ENCODE measurements at places on chromosomes 6 and 20.

DNA sequence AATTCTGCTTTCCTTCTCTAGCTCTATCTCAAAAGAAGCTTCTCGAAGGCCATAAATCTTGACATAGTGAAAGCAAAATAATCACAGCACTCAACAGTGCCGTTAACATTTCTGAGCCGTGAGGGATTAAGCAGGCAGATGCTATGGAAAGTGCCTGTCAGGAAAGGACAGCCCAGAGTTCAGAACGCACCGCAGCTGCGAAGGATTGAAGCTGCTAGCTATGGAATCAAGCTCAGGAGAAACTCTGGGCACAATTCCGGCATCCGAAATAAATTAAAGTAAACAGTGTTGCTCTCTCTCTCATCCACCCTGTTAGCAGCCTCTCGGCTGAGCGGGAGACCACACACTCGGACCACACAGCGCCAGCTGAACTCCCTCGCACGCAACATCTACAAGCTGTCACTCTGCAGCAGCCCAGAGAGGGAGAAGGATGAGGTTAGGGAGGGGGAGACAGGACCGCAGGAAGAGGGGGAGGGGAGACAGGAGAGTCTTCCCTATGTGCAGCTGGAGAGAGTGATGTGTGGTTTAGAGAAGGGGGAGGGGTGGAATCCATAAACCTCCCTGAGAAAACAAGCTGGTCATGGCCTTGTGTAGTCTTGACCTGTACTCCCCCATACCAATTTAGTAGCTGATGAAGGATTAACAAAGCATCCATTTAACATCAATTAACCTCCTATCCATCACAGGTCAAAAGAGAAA lies 9.0 kb downstream of the EXOC2 start:
- DNase-seq, result no peak

DNA sequence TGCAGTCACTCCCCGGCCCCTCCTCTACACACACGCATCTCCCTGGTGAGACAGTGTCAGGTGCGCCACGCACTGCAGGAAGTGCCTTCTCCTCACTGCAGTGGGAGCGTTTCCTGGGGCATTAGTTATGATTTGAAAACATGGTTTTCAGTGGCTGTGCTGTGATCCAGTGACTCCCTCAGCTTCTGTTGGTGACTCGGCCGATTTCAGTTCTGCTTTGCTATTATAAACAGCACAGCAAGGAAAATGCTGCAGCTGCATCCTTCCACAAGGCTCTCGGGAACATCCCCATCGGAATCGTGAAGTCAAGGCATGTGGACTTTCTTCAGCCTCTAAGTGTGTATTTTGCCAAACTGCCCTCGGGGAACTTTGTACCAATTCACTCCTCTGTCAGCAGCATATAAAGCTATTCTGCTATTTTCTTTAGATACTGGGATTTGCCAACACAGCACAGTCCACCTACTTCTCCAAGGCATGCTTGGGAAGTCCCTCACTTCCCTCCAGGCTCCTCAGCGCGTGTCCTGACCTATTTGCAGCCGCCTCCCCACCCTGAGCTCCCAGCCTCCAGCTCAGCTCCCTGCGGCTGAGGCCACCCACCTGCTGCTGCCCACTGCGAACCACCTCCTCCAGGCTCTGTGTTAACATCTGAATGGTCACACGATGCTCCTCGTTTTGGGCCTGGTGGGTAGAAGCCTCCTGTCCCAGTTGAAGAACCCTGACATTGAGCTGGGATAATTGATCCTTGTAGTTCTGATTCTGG lies 54.5 kb downstream of the GINS1 start:
- DNase-seq, result no peak

- DNase-seq, result no peak
Observed at GRCh38 chr6:89689732-89690131, 51.2 kb upstream of the LYRM2 start.

DNA sequence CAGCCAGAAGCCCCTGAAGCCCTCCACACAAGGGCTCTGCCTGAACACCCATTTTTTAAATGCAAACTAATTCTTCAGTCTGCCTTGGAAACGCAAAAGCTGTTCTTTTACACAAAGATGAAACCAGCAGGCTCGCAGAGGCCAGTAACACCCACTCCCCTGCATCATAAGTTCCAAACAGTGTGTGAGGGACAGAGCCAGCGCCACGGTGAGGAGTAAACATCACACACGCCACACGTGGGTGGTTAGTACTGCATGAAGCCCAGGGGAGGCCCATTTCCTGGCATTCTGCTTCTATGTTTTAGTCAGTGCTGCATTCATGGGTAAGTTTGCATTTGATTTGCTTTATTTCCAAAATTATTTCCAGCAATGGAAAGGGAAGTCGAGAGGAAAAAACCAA lies 217.7 kb upstream of the RIN2 start:
- DNase-seq, result no peak

DNA sequence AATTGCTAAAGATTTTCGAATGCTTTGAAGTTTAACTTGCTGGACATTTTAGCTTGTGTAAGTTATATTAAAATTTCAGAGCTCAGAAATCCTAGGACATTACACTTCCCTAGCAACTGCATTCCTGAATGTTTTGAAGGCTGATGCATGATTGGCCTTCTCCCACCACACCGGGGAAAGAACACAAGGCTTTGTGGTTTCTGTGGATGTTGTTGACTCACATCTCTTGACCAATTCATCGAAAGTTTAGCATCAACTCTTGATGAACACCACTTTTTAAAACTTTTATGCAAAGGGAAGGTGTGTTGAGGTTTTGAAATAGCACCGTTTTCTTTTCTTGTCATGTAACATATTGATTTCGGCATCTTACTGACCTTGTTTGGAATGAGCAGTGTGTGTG lies 81.1 kb downstream of the RIMS1 start:
- no peak for DNase-seq

DNA sequence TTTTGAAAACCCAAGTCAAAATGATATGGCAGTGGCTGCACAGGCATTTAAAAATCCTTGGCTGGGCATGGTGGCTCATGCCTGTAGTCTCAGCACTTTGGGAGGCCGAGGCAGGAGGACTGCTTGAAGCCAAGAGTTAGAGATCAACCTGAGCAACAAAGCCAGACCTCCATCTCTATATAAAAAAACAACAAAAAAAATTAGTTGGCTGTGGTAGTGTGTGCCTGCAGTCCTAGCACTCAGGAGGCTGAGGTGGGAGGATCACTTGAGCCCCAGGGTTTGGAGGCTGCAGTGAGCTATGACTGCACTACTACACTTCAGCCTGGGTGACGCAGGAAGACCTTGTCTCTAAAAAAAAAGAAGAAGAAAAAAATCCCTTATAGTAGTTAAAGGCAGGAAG lies 142.9 kb downstream of the MYB start:
- no peak for DNase-seq

DNA sequence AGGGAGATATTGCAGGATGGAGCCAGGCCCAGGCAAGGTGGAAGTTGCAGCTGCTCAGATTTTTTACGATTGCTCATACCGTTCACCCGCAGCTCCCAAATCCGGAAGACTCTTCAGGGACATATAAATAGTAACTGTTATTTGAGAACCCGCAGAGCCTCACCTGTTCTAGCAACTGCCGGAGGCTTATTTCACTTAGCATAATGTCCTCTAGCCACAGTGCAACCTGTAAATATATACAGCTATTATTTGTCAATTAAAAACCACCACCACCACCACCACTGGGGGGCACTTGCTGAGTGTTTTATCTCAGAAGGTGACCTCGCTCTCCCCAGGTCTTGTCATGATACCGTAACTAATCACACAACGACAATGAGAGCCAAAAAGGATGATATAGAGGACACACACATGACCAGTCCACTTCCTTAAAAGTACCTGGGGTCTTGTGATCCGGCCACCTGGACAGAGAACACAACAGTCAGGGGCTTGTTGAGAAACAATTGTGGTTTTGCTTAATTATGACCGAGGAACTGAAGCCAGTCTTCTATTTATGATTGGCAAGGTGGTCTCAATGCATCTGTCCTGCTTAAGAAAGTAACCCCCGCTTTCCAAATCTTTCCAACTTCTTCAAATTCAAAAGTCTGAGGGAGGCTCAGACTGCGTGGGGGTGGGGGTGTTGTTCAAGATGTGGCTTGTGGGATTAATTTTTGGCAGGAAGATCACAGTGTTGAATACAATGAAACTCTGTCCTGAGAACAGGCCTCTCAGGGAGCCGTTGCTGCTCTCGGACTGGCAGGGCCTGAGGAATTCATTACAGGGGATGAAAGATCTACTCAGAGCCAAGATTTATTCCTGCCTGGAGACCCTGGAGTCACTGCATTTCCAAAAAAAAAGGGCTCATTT lies 107.7 kb upstream of the PRND start:
- peak; percentile 66 for DNase-seq

DNA sequence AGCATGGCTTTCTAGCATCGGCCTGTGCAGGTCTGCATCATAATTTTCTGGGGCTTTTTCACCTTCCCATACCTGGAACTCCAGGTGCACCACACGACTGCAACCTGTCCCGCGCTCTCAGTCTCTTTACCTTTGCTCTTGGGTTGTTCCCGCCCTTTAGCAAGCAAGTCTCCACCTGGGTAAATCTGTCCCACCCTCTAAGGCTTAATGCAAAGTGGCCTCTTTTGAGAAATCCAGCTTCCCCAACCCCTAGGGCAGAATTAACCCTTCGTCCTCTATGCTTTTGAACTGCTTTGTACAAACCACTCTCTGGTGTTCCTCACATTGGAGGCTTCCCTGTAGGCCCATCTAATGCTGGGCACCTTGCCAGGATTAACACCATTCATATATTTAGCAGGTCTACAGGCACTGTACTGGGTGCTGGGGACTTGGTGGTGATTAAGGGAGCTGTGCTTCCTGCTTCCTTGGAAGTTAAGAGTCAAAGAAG lies 2.8 kb downstream of the ITPR3 start:
- no peak for DNase-seq

GRCh38 chr6:14738933-14739332 lies 506.9 kb upstream of the JARID2 start:
- no peak for DNase-seq

GRCh38 chr6:18707714-18708439 lies 320.7 kb downstream of the RNF144B start:
- DNase-seq, result no peak

DNA sequence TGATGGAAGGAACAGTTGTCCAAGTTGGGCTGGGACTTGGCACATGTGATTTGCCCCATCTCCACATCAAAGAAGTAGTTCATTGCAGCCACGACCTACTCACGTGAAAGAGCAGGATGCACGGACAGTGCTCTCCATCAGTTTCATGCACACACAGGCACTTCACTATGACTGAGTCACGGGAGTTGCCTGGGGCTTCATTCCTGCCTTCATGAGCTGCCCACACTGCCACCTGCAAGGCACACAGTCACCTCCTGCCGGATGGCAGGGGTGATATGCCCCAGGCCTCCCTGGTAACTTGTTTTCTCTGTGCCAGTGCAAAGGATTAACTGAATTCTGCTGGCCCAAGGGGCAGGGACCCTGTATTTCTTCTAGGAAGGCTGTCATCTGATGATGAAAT lies 22.8 kb downstream of the CST5 start:
- no peak for DNase-seq

DNA sequence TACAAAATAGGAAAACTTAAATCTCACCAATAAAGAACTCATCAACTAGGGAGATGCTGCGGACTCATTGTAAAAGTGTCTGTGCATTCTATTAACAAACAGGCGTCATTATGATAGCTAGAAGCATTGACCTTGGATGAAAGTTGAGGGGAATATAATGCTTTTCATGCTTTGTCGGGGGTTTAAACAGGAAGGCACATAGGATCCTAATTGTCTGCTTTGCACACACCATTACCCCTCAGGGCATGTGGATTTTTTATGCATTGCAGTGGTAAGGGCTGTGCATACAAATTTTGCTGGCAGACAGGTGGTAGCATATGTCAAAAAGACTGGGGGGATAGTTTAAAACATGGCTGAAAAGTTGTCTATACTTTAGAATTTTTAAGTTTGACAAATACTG lies 447.9 kb upstream of the PLCB4 start:
- no peak for DNase-seq

GRCh38 chr6:149455031-149455732 lies 29.6 kb downstream of the ZC3H12D start:
- DNase-seq, result no peak

GRCh38 chr20:20181322-20181721 lies 129.0 kb downstream of the CFAP61 start:
- peak; percentile 51 for DNase-seq

- no peak for DNase-seq
Observed at GRCh38 chr20:1528811-1529210, 28.7 kb downstream of the SIRPD start.

- no peak for DNase-seq
Observed at GRCh38 chr6:13605634-13606033, 9.5 kb upstream of the NOL7 start.

GRCh38 chr20:50369225-50370035 lies 140.8 kb upstream of the PTPN1 start:
- no peak for DNase-seq

- peak; percentile 54 for DNase-seq
Observed at GRCh38 chr6:26284537-26285142, 80.4 kb upstream of the BTN3A2 start.

- no peak for DNase-seq
Observed at GRCh38 chr6:44441091-44441855, 53.8 kb downstream of the CDC5L start.

GRCh38 chr20:18728870-18729224 lies 84.7 kb upstream of the SCP2D1 start:
- no peak for DNase-seq

DNA sequence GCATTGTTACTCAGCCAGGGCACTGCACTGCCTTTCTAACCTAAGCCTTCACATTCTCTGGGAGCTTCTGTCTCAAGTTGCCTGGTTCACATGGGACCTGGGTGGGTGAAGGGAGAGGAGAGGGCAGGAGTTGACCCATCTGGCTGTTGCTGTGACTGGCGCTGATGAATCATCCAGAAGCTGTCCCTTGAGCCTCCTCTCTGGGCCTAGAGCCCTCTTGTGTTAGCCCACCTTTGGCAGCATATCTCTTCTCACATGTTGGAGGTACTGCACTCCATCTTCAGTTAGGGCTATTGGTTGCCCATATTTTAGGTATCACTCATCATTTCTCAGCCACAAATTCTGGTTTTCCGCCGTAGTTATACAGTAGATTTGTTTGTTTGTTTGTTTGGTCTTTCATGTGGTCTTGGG lies 19.8 kb downstream of the XRN2 start:
- no peak for DNase-seq

DNA sequence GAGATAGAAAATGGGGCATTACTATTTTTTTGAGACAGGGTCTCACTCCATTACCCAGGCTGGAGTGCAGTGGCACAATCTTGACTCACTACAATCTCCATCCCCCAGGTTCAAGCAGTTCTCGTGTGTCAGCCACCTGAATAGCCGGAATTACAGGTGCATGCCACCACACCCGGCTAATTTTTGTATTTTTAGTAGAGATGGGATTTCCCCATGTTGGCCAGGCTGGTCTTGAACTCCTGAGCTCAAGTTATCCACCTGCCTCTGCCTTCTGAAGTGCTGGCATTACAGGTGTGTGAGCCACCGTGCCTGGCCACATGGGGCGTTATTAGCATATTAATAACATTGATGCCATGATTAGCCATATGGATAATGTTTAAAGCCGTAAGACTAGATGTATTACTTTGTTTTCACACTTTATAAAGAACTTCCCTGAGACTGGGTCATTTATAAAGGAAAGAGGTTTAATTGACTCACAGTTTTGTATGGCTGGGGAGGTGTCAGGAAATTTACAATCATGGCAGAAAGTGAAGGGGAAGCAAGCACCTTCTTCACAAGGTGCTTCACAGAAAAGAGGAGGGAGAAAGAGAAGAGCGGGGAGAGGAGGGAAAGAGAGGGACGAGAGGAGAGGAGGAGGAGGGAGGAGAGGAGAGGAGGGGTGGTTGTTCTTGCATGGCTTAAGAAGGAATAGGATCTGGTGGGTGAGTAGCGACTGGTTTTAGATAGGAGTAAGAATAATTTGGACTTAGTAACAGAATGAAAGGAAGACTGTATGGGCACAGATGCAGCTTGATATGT lies 51.9 kb downstream of the MYO6 start:
- DNase-seq, result no peak

GRCh38 chr6:125102891-125103290 lies 50.7 kb upstream of the TPD52L1 start:
- DNase-seq, result no peak

Measured in CD4-positive, alpha-beta T cell treated with Interferon gamma for 1 hour (primary cell).